CD4-positive, alpha-beta memory T cell (primary cell): ENCODE measurements at places on chromosomes 7 and 10. TPM values are rescaled to one million over a fixed set of nuclear protein-coding genes. Genes with fewer than 3 reads are reported as not detected.
A peak's percentile ranks its signal among the peaks of the same experiment; 100 is the strongest.

DNA sequence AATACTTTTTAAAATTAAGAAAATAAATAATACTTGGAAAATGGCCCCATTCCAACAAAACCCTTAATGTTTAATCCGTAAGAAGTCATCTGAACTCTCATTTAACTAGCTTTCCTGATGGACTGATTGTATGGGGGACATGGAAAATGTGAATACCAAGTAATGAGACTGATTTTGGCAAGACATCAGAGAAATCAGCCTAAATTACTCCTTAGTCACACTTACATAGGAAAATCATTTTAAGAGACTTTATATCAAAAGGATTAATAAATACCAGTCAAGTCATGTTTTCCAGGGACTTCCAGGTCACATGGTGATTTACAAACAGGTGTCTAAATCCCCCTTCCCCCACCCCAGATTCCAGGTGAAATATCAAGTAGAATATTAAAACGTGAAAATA, 58.2 kb downstream of the GRM8 start:
- no peak for DNase-seq

The ACTR3C gene
- polyA plus RNA-seq, result 8.6 TPM

DNA sequence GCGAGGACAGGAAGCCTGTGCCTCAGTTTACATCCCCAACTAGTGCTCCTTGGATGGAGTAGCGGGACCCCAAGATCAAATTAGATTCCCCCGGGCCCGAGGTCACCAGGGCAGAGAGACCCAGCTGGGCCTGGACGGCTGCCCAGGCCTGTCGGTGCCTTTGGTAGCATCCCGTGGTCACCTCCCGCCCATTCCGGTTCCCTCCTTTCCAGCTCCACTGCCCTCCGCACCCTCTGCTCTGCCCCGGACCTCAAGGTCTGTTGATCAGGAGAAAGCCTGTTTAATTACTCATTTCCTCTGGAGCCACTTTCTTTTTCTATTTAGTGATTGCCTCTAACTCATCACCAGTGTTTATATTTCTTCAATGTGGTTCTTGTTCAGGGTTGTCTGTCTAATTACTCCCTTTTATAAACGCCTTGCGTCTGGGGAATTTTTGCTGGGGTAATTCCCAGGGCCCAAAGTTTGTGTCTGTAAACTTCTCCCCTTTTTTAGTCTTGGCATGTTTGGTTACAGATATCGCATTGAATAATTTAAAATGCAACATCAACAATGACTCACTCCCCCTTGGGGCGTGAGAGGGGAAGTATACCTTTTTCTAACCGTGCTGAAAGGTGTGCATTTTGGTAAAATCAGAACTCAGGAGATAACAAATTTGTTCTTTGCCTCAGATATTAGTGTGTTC, 1.9 kb downstream of the FOXK1 start:
- DNase-seq, result peak; percentile 62

GRCh38 chr7:117157241-117158209, 165.3 kb downstream of the WNT2 start:
- no peak for DNase-seq

GRCh38 chr10:97598407-97599271, 9.1 kb downstream of the C10orf62 start:
- DNase-seq, result no peak

- no peak for DNase-seq
Observed at GRCh38 chr7:12715372-12716133, 28.1 kb downstream of the ARL4A start.

DNA sequence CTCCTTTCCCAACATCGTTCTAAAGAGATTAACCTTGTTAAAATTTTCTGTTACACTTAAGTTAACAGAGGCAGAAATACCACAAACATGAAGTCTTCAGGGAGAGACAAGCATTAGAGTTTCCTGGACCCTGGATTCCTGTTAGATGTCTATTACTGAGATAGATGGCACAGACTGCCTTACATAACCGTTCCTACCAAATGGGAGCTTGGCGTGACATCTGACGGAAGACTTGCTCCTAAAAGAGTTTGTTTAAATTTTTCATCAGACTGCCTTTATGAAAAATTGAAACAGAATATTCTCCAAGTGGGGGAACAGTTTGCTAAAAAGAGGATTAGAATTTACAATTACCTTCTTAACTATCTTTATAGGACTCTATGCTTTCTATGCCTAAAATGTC, 22.7 kb downstream of the ANK3 start:
- no peak for DNase-seq

DNA sequence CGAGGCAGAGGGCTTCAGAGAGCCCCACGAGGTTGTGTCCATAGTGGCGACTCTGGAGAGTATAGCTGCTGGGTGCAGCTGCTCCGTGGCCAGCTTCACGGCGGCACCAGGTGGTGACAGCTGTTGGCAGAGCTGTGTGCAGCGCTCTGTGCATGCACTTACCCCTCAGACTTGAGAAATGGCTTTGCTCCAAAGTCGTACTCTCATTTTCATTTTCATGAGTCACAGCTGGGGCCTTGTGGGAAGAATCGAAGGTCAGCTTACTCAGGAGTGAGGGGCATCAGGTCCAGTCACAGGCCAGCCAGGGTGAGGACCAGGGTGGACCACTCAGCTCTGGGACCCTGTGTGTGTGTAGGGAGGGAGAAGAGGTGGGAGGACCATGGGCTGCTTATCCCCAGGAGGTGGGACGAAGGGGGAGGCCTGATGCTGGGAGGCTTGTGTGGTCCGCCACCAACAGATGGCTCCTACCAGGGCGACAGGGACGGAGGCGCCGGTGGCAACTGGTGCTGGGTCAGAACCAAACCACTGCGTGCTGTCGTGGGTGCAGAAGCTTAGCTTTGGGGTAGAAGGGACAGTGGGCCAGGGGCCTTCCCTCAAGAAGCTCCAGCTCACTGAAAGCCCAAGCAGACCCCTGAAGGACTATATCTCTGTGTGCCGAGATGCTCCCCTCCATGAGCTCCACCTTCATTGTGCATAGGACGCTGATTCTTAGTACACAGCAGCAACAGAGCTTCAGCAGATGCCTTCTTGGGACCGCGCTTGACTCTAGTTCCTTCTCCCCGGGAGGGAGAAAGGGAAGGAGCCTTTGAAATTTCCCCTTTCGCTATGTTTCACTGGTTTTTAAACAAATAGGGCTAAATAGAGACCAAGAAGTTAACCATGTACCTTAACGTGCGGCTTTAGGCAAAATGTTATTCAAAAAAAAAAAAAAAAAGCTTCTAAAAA, 225.0 kb downstream of the CELF2 start:
- DNase-seq, result peak; percentile 34

DNA sequence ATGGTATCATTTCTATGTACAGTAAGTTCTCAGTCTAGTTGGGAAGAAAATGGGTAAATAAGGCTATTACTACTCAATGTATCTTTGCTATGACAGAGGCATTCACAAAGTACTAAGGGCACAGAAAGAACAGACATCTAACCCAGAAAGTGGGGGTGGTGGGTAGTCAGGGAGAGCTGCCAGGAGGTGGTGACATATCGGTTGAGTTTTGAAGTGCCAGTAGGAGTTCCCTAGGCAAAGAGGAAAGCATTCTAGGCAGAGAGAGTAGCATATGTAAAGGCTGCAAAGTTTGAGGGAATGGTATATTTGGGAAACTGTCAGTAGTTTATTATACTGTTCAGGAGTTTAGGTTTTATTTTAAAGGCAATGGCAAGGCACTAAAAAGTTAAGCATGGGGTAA, 282.8 kb downstream of the PHTF2 start:
- DNase-seq, result no peak

DNA sequence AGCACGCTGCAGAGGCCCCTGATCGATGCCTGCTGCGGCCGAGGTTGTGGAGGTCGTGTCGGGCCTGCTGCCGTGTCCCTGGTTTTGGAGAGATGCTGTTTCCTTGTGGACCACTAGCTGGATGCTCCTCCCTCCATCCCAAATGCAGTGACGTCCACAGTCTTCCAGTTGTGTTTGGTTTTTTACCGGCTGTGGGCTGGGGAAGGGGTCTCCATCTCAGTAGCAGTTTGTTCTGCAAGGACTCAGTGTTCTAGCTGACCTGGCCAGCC, 143.0 kb upstream of the SHH start:
- DNase-seq, result no peak
